Esophagus squamous epithelium (tissue), 5 donors: ENCODE measurements at places on chromosomes 1 and 21.

DNA sequence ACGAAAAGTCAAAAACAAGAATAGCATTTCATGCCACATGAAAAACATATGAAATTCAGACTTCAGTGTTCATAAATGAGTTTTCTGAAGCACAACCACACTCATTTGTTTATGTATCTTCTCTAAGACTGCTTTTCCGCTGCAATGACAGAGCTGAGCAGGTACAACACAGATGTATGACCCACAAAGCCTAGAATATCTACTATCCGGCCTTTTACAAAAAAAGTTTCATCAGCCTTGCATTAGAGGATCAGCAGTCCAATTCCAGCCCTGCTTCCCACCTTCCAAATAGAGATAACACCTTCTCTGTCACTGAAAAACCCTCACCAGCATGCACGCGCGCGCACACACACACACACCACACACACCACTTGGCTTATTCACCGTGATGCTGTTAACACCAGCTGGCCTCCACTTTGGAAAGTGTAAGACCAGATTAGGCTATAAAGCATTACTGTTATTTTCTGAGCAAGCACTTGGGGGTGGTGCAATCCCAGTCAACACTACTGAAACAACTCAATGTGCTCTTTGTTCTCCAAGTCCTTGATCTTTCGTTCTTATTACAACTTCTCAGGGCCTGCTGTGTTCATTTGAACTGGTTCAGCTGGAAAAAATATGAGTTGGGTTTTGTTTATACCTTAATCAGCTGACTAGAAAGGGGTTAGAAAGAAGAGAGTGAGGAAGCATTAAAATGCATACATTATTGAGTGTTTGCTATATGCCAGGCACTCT, 90.0 kb downstream of the GLUL start:
- DNase-seq: no peak

DNA sequence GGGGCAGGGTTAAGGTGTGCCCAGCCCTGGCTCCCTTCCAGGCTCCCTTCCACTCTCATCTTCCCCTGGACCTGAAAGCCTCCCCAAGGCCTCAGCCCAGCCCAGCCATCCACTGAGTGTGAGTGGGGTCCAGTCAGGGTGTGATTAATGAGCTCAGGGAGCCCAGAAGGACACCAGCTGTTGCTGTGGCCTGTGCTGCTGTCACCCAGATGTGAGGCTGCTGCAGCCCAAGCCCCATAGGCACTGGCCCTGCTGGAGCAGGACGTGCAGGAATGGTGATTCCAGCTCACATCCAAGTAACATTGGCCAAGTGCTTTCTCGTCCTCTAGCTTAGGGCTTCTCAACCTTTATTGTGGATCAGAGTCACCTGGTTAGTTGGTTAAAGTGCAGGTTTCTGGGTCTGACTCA, 77.6 kb downstream of the EPHB2 start:
- DNase-seq: no peak

DNA sequence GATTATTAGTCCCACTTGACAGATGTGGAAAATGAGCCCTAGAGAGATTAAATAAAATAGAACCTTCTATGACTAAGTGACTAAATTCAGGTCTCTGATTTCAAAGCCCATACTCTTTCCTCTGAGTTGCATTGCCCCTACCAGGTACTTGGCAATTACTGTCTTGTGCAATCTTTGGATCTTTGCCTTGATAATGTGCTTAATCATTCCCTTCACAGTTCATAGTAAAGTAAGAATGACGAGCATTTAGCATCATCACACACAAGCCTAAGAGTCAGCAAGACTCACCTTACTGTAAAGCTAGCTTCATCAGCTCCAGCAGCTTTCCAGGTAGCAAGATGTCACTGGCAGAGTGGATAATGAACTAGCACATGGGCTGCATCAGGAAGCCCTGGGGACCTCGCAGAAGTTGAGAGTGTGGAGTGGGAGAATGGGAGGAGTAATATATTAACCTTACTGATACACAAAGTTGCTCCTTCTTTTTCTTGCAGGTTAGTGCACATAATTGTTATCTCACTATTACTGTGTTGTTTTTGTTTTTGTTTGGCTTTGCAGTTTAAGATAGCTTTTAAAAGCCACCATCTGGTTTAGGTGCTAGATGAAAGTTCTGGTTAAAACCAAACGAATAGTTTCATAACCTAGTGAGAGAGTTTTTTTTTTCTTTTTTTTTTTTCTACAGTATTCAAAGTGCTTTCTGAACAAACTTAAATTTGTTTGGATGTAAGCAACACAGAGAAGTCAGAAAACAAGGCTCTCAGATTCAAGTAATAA, 71.8 kb downstream of the PBX1 start:
- DNase-seq: no peak

- no peak for DNase-seq
Observed at GRCh38 chr1:175481126-175482070, 262.0 kb downstream of the TNR start.

GRCh38 chr1:207461649-207462048, 7.5 kb downstream of the CR2 start:
- DNase-seq: no peak

DNA sequence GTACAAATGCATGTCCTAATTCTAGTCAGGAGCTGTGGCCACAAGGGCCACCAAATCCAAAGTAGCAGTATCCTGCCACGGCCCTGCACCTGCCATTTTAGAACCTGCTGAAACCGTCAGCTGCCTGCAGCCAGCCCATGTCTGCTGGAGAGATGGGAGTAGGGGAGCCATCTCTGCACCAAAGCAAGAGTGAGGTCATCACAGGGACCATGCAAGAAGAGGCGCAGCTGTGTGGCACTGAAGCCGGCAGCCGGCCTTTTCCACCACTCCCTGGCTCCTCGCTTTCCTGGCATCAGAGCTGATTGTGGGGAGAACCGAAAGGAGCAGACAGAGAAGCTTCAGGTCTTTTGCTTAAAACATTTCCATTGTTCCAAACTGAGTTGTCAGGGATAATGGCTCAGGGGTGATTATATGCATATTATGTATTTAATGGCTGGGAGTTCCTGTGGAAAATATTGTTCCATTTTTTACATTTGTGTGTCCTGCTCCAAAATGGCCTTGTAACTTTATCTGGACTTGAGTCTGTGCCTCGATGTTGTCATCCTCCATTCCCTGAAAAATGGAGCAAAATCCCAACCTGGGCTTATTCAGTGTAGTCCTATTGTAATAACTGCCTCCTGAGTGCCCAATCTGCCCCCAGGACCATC, 18.7 kb upstream of the NBL1 start:
- no peak for DNase-seq

- DNase-seq: no peak
Observed at GRCh38 chr1:34270181-34270580, 93.5 kb downstream of the C1orf94 start.

DNA sequence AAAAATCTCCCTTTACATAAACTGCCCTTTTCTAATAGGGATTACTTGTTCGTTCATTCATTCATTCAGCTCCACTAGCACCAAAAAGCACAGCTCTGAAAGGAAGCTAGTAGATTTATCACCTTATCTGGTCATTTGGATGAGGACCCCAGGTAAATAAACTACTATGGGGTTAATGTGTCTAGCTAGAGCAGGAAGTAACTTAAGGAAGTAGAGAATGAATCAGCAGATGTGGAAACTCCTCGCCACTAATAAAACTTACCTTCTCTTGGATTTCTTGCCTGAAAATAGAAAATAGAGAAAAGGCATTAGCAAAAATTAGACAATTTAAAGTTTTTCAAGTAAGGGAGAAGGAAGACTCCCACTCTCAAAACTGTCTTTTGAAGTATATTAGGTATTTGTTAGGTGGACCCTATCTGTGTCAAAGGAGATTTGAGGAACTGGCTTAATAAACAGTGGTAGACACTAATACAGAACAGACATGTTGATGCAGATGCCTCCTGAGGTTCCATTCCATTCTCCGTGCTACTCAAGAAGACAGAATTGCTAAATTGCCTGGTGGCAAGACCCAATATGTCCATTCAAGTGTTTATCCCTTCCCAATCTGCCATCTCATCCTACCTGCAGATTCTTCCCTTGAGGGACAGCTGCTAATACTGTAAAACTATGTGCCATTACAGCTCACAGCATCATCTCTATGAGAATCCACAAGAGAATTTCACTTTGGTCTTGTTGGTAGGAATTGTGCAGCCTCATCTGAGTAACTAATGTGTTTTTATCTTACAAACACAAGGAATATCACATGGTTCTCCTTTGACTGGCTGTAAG, 14.9 kb downstream of the SELL start:
- DNase-seq: no peak

DNA sequence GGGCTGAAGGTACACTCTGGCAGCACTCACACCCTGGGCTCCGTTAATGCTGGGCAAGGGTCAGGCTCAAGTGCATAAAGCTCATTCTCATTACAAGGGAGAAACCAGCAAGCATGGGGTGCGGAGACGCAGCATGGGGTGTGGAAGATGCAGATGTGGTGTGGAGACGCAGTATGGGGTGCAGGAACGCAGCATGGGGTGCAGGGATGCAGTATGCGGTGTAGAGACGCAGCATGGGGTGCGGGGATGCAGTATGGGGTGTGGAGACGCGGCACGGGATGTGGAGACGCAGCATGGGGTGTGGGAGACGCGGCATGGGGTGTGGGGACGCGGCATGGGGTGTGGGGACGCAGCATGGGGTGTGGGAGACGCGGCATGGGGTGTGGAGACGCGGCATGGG, 390.7 kb downstream of the NPHP4 start:
- DNase-seq: no peak

DNA sequence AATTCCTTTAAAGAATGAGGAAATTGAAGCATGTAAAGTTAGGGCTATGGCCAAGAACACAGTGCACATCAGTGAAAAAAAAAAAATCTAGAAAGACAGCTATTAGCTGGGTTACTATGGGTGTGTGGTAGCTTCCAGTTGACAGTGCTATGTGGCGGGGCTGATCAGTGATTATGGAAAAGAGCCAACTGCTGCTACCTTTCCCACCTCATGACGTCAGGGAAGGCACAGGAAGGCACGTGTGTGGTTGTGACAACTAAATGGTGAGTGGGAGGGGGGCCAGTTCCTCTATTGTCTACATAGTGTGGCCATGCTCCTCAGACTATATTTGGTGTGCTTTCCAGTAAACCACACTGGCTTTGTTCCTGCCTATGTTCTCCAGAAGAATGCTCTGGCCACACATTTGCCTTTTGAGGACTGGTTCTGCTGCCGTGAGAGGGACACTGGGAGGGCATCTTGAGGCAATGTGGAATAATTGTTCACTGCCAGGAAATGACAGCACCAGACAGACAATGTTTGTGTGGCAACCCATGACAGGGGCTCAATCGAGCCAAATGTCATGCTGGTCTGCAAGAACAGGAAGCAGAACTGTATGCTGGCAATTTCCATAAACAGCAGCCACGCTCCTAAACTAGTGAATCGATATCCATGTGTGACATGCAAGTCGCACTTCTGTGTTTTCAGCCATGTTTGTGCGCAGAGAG, 3.0 kb upstream of the SDE2 start:
- DNase-seq: peak; percentile 32

DNA sequence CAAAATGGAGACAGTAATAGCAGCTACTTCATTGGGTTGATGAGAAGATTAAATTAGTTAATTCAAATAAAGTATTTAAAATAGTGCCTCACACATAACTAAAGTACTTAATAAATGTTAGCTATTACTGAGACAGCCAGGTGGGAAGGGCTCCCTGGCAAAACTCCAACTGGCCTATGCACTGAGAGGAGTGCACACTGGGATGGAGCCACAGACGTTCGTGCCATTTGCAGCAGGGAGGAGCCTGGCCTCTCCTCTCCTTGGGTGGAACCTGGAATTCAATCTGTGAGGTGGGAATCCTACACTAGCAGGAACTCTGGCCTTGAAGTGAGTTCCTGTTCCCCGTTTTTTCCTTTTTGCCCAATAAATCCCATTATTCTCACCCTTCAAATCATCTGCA, 28.1 kb downstream of the SLC5A9 start:
- no peak for DNase-seq

DNA sequence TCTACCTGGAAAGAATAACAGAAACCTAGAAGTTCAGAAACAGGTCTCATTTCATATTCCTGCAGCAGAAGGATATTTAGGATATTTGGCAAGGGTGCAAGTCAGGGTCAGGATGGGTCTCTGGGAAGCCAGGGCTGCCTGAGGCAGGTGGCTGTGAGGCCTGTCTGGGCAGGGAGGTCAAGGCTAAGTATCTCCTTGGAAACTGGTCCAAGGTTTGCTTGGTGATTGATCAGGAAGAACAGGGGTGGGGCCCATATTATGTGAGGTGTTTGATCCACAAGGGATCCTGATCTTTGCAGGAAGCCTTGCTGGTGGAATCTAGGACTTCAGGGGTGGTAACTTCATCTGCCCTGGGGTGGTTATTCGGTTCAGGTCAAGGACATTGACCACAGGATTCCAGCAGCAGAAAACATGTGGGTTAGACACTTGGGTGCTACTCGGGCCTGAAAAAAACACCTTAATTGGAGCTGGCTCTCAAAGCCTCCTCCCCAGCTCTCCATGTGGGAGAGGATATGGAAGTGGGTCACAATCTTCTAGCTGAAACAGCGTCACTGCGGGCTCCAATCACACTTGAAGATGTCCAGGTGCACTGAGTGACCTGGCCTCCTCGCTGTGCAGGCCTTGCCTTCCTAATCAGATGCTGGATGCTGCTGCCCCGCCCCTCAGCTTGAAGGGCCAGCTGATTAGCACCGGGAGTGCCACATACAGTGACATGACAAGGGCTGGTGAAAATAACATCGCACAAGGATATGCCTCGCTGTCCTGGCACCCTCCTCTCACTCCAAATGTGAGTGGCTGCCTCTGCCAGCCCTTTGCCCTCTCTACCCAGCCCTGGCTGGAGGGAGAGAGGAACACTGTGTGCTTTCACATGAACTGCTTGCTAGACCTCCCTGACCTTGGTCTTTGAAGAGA, 8.7 kb downstream of the CTNNBIP1 start:
- DNase-seq: no peak

DNA sequence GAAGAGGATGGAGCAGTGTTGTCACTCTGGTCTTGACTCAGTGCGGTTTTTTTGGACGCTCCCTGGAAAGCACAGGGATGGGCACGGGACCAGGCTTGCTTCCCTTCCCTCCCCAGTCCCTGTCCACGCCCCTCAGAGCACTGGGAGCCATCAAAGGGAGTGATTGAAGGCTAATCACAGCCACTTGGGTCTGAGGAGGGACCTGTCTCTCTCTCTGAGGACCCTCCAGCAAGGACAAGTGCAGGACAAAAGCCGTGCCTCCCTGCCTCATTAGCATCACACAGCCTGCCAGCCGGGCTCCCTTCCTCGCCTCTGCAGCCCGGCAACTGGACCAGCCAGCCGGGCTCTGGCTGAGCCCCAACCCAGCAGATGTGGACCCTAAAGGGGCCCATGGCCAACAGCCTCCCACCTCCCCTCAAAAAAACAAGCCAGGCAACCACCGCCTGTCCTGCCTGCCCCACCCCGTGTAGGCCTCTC, 18.6 kb upstream of the PDZK1IP1 start:
- DNase-seq: no peak

DNA sequence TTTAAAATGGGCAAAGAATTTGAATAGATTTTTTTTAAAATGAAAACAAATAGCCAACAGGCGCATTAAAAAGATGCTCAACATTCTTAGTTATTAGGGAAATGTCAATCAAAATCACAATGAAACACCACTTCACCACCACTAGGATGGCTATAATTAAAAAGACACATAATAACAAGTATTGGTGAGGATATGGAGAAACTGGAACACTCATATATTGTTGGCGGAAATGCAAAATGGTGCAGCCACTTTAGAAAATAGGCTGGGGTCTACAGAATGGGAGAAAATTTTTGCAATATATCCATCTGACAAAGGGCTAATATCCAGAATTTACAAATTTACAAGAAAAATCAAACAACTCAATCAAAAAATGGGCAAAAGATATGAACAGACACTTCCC, 107.8 kb upstream of the FOXD3 start:
- no peak for DNase-seq
